ENCODE measurements at places on chromosomes 3 and 15.

GRCh38 chr3:186260726-186261125 lies 101.3 kb downstream of the DGKG start:
- no peak for DNase-seq

DNA sequence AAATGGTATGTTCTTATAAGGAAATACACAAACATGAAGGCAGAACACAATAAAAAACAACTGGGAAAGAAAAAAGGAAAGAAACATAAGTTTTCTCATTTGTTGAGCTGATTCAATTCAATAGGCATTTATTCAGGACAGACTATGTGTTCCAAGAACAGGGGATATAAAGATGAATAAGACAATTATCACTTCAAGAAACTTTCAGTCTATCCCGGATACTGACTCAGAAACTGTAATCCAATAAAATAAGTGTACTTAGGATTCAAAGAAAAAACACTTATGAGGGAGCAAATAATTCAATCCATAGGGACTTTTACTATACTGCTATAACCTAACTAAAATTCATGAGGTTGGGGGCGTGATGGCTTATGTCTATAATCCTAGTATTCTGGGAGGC lies 3.5 kb upstream of the POPDC2 start:
- peak; percentile 70 for DNase-seq

DNA sequence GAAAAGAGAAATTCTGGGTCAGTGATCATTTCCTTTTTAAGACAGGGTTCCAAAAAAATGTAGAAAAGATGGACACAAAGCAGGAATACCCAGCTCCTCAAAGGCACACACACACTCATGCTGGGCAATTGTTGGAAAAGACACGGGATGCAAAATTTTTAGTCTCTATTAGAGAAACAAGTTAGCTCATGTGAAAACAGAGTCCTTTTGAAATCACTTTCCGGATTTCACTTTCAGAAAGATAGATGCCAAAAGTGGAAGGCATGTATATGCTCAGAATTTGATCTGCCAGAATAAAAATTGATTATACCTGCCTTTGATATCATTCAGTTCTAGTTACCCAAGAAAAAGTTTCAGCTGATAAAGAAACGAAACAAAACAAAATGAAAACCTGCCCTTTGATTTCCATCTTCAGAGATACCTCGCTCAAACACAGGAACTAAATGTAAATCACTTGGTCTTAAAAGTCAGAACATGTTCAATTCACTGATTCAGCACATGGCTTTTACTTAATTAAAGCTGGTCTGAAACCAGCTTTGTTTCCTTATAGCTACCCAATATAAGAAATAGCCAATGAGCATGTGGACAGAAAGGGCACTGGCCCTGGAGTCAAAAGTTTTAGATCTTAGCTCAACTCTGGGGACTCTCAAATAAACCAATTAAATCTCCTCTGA lies 52.8 kb downstream of the PLD1 start:
- no peak for DNase-seq

GRCh38 chr3:193593668-193594030 lies 641 bp downstream of the OPA1 start:
- peak; percentile 31 for DNase-seq

- DNase-seq: peak; percentile 76
Measured at GRCh38 chr3:50347187-50347813, 1.8 kb upstream of the ZMYND10 start.

DNA sequence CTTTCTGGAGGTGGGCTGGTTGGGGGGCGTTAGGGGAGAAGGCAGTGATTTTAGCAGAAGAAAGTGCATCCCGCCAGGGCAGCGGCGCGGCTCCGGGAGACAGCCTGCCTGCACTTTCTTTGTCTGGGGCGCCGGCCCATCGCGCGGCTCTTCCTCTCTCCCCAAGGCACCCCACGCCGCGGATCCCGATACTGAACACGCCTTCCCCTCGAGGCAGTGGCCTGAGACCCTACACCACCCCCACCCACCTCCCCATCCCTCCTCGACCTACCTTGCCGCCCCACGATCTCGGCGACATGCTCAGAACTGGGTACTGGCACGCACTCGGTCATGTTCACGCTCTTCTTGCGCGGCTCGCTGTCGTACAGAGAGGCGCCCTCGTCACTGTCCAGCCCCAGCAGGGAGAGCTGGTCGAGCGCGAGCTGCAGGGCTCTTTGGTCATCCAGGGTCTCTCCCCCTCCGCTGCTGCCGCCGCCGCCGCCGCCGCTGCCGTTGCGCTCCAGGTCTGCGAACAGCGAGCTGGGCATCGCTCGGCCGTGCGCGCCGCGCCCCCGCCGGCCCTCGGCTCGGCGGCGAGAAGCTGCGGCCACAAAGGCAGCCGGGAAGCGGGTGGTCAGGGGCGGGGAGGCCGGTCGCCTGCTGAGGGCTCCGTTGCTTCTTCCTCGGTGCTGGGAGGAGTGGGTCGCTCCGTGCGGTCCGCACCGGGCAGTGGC lies 483 bp downstream of the MEX3B start:
- DNase-seq: peak; percentile 50

GRCh38 chr15:66855041-66855440 lies 153.0 kb downstream of the SMAD6 start:
- peak; percentile 57 for DNase-seq

DNA sequence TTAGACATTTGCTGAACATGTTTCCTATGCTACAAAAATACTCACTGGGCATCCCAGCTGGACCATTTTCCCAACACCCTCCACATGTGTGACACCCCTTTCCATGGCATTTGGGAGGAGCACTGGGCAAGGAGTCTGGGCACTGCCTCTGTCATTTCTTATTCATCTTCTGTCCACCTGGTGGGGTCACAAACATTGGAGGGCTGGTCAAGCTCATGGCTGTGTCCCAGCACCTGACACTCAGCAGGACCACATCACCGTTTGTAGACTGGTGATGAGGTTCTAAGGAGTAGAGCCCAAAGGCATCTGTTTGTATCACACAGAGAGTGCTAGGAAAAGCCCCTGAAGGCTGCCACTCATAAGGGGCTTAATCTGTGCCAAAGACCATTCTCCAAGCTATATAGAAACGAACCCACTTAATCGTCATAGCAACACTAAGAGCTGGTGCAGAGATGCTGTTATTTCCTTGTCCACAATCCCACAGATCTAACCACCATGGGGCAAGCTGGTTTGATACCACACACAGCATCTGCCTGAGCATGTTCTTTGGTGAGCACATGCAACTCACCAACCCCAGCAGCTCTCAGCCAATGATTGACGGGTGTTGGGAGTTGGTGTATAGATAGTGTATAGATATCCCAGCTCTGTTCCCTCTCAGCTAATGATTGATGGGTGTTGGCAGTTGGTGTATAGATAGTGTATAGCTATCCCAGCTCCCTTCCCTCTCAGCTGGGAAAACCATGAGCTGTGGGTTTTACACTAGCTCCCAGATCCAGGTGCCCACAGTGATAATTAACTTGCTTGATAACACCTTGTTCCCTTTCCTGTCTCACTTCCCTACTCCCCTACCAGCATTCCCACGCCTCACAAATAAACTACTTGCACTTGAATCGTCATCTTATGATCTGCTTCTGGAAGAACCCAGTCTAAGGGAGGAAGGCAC lies 42.7 kb upstream of the ATP2B2 start:
- DNase-seq: no peak

DNA sequence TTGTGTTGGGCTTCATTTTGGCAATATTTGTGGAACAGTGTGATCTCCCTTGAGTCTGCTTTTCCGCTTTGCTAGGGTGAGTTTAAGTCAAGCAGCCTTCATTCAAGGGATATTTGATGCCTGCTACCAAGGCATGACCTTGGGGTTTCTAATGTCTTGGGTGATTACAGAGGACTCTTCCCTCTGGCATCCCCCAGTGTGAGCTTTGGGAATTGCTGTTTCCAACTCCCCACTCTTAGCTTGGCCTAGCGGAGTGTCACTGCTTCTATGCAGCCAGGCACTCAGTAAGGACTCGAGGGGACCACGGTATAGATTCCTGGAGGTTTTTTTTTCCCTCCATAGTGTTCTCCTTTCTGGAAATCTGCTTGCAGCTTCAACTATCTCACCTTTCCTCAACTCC lies 21.1 kb downstream of the GCNT3 start:
- DNase-seq: peak; percentile 12

DNA sequence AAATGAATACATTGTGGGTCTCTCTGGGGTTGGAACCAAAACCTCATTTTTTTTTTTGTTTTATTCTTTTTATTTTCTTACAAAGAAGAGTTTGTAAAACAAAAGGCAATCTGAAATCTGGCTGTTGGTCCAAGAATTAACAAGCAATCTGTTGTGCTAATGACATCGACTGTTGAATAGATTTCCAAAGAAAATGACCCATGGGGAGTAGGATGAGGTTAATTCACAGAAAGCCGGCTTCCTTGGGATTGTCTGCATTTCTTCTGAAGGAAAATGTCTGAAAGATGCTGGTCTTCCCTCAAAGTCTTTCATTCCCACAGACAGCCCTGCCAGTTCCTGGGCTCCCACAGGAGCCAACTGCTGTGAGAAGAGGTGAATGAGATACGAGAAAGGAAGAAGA lies 92.9 kb downstream of the LRRC3B start:
- DNase-seq: no peak

- DNase-seq: no peak
Measured at GRCh38 chr3:60424942-60425341, 826.3 kb downstream of the FHIT start.

DNA sequence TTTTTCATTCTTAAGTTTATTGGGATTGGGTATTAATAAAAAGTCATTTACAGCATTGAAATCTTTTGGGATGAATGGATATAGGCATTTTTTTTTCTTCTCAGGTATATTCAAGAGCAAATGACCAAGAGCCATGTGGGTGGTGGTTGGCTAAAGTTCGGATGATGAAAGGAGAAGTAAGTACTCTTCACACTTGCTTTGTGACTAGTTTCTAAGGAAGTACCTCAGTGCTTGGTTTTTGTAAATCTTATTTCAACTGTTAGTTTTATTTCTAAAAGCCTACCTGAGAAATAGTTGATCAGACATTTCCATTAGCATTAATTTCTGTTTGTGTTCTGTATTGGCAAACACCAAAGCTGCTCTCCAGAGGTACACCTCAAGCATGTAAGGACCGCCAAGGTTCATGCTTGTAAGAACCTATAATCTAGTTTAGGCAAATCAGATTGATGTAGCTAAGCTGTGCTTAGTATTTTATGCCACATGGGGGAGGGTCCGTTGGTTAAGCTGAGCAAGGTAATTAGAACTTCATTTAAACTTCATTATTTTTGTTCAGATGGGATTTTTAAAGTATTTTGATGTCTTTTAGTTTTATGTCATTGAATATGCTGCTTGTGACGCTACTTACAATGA lies 35.4 kb downstream of the FXR1 start:
- no peak for DNase-seq

All from fibroblast of skin of right biceps (primary cell).